ENCODE measurements at places on chromosomes 2 and 18.

GRCh38 chr2:105378276-105378840, 20.5 kb downstream of the FHL2 start:
- no peak for DNase-seq

DNA sequence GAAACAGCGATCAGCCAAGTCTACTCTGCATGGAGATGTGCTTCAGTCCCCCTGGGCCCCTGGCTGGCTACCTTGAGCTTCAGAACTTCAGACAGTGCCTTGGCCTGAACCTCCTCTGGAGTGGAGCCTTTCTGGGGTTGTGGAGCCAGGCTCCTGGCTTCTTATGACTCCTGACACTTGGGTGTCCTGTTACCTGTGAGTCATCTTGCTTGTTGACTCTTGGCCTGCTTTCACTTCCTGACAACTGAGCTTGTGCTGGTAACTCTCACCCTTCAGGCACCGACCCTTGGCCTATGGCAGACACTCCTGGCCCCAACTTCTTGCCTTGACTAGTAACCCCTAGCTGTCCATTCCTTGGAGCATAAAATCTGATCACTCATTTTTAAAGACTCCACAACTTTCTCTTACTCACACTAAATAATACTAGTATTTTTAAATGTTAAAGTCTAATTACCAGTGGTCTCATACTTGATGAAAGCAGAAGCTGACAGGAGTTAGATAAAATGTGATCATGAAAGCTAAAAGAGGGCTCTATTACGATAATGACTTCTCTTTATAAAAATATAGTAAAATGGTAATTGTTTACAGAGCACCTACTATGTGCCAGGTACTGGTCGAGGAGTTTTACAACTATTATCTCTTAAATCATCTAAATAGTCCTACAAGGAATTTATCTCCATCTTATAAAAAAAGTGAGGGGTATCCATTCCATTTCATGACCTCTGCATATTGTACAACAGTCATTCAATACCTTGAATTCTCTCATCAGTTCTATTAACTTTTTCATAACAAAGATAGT, 46.3 kb upstream of the VIT start:
- DNase-seq, result no peak

DNA sequence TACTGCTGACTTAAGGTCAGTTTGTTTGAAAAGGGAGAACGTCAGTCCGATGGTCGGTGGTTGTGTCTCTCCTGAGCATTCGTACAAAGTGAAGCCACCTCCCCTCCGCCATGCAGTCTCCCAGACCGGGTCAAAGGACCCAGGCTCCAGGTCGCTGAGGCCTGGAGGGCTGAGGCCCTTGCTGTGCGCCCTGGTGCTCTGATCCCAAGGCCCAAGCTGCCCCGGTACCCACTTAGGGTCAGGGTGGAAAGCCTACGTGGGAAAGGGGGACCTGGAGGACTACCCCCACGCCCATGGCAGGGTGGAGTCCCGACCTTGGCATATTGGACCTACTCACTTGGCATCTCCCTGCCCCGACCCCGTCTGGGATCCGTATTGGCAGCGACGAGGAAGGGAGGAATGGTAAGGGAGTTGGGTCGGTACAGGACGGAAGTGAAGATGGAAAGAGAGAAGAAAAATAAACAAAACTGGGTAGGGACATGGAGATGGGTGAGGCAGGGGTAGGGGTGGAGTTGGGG, 8.0 kb upstream of the SIX3 start:
- no peak for DNase-seq

DNA sequence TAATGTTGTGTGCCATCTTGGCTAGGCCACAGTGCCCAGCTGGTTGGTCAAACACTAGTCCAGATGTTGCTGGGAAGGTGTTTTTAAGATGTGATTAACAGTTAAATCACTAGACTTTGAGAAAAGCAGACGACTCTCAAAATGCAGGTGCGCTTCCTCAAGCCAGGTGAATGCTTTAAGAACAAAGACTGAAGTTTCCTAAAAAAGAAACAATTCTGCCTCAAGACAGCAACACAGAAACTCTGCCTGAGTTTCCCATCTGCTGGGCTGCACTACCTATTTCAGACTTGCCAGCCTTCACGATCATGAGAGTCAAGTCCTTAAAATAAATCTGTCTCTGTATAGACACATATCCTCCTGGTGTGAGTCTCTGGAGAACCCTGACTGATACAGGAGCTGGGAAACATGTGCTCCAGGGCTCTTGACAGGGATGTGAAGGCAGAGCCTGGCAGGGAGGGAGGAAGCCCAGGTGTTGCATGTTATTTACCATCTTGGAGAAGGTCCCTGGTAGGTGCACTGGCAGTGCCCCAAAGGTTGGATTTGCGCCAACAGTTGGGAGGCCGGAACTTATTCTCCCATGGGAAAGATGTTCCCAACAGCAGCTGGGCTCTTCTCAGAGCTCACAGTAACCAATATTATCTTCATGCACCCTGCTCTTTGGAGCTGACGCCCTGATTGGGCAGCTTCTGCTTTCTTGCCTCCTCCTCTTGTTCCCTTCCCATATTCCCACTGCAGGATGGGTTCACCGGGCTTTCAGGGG, 43.9 kb downstream of the ST6GAL2 start:
- DNase-seq, result no peak

GRCh38 chr2:238167761-238168160, 9.0 kb downstream of the ERFE start:
- DNase-seq, result no peak

DNA sequence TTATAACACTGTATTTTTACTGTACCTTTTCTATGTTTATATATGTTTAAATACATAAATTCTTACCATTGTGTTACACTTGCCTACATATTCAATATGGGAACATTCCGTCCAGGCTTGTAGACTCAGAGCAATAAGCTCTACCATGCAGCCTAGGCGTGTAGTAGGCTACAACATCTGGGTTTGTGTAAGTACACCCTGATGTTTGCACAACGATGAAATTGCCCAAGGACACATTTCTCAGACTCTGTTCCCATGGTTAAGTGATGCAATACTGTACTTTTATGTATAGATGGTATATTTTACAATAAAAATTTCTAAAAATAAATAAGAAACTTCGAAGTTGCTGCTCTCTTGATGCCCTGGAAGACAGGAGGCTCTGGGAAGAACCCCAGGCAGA, 38.4 kb downstream of the YPEL5 start:
- no peak for DNase-seq

- DNase-seq, result no peak
Measured at GRCh38 chr18:40935423-40935822, 1019.6 kb upstream of the PIK3C3 start.

GRCh38 chr2:134581877-134582546, 136.8 kb downstream of the TMEM163 start:
- DNase-seq, result no peak

GRCh38 chr2:224004105-224004695, 34.9 kb downstream of the SERPINE2 start:
- no peak for DNase-seq

DNA sequence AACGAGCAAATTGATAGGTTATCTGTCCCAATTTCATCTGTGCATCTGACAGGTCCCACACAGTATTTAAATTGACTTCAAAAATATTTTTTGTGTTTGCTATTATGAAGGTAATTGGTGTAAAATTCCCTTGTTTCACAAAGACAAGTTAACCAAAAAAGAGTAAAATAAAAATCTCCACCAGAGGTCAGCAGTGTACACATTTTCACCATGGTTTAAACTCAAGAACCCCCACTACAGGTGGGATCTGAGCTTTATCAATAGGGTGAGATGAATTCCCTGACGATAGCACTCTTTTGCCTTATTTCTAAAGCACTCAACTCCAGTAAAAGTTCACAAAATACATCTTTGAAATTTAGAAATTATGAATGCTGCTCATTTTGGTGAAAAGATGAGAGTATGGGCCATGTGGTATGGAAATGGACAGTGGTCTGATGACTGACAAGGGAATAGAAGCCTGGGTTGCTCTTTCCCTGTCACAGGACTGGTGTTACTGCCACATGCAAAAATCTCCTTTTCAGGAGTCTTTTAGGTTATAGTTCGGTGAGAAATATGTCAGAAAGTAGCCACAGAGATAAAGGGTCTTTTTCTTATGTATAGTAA, 68.0 kb downstream of the SERPINB8 start:
- no peak for DNase-seq

DNA sequence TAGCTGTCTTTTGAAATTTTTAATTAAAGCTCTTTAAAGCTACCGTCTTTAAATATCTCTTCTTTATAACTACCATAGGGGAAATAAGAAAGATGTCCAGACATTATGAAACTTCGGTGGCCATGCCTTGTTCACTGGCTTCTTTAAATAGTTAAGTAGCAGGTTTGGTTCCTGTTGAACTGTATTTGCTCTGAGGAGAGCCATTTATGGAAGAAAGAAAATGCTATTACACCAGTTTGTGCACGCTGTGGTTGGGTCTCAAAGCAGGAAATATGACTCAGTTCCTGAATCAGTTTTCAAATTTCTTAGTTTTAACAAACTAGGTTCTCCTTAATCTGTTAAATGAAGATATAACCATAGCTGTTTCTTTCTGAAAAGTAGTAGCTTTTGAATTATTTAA, 12.2 kb downstream of the ARPC2 start:
- no peak for DNase-seq

GRCh38 chr2:78992807-78993517, 32.5 kb upstream of the REG3G start:
- no peak for DNase-seq

GRCh38 chr18:48997681-48997984, 46.9 kb upstream of the SMAD7 start:
- no peak for DNase-seq

- no peak for DNase-seq
Measured at GRCh38 chr18:58222432-58223125, 178.6 kb downstream of the NEDD4L start.

- no peak for DNase-seq
Measured at GRCh38 chr2:12162269-12163247, 416.1 kb downstream of the LPIN1 start.

DNA sequence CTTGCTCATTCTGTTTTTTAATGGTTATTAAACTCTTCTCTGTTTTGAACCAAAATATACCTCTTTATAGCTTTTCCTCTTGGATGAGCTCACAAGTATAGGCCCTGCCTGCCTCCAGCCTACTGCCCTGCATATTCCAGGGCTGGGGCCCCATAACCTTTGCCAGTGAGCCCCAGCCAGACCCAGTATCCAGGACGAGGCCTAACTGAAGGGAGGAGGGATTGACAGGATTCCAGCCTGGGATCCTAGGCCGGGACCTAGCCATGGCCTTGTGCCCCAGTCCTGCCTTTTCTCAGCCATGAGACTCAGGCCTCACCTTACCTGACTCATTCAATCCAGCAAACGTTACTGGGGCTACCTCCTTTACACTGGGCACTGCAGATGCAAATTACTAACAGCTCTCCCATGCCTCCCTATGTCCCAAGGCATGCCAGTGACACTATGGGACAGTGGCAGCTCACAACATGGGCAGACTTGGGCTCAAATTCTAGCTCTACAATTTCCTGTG, 159.2 kb downstream of the DDX1 start:
- no peak for DNase-seq

DNA sequence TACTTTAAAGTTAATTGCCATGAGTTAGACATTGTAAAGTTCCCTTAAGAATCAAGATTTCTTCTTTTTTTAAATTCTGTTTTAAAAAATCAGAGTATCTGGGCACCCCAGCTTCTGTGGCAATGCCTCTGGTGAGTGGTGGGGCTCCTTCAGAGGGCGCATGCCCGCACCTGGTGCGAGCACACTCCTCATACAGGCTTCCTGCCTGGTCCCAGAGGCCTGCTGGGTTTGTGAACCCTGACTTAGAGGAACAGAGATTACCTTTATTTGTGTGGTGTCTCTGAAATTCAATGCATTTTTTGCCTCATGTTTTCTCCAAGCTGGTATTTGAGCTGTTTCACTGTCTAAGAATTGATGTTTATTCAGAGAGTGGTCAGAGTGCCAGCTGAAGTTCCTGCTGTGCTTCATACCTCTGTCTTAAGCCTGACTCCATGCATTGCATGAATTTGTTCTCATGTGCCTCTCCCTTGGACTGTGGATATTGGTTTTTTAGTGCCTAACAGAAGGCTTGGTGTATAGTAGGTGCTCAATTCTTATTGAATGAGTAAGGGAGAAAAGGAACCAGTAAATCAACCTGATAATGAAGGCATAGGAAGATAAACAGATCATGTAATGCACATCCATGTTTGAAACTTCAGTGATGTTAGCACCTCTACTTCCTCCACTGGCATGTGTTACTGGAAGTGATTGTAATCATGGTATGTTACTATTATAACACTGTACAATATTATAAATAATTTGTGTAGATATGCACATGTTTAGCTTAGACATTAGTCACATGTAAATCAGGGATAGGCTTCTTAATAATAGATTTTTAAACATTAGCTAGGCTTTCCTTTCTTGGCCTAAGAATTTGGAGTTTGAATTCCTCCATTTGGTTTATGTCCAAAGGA, 29.0 kb downstream of the PHLPP1 start:
- no peak for DNase-seq

DNA sequence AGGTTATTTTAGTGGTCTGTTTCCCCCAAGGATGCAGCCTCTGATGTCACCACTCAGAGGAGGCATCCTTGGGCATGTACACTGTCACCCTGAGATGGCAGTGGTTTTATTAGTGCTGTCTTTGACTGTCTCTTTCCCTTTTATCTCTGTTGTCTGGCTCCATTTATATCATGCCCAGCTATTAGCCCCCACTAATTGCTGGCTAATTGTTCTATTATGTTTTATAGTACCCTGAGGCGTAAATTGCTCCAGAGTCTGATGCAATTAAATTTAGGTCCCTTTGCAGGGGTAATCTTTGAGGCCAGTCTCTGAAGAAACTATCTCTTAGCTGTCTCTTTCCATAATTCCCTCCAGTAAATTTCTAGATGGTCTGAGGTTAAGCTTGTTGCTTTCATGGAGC, 301.0 kb upstream of the KLHL29 start:
- no peak for DNase-seq

GRCh38 chr2:84016183-84016582, 442.9 kb downstream of the SUCLG1 start:
- DNase-seq, result no peak

GRCh38 chr18:75810961-75811551, 383.6 kb upstream of the SMIM21 start:
- DNase-seq, result peak; percentile 87

DNA sequence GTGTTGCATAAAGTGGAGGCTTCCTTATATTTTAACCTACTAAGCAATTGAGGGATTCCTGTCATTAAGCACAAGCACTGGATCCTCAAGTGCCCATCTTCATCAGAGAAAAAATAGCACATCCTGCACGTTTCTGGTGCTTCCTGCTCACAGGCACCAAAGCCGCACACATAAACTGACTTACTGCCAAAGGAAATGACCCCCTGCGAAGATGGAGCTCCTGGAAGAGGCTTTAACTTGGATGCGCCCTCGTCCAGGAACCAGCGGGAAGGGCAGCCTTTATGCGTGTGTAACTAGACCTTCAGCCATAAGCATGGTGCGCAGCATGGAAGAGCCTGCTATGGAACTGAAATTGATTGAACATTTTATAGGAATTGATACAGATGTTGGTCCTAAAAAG, 188.7 kb downstream of the FTCDNL1 start:
- DNase-seq, result no peak

- DNase-seq, result no peak
Measured at GRCh38 chr2:40474306-40474705, 22.4 kb upstream of the SLC8A1 start.

DNA sequence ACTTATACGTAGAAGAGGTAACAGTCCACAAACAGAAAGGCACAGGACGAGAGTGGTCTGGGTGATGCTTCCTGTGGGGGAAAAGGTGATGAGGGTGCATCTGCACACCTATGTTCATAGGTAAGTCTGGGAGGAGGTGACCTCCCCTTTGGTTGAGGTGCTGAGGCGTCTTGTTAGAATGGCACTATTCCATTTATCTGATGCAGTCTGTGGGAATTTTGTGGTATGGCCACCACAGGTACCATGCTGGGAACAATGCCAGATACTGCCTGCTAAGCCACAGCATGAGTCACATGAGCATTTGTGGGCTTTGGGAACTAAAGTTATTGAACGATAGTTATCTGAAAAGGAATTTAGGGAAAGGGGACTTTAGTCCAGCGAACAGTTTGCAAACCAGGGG, 27.9 kb downstream of the IL37 start:
- no peak for DNase-seq

All from NCI-H2107 (cell line).